ENCODE measurements at places on chromosomes 7 and 10.

- H3K4me3 ChIP-seq = peak overlapping the region; percentile 51
- H3K27ac ChIP-seq = no peak overlapping the region
- H3K27me3 ChIP-seq = peaks cover 88% of the 10 kb centered on the region
- H3K4me1 ChIP-seq = peaks cover 23% of the 10 kb centered on the region
- DNase-seq = peak; percentile 95
These were observed 9.4 kb downstream of the NXPH1 start for GRCh38 chr7:8442814-8443304.

GRCh38 chr7:50411332-50411731 lies 38.8 kb downstream of the FIGNL1 start:
- DNase-seq = no peak
- no peaks in the 10 kb centered on the region for H3K27me3 ChIP-seq
- H3K4me1 ChIP-seq = no peaks in the 10 kb centered on the region

- H3K27ac ChIP-seq = no peak overlapping the region
- no peak overlapping the region for H3K4me3 ChIP-seq
- DNase-seq = no peak
- peaks cover 9% of the 10 kb centered on the region for H3K27me3 ChIP-seq
These were observed 3.7 kb downstream of the ZNF487 start for GRCh38 chr10:43440463-43441134.

- no peak overlapping the region for H3K27ac ChIP-seq
- peaks cover 3% of the 10 kb centered on the region for H3K4me1 ChIP-seq
- H3K36me3 ChIP-seq = no peaks in the 10 kb centered on the region
- H3K27me3 ChIP-seq = no peaks in the 10 kb centered on the region
- no peak overlapping the region for H3K4me3 ChIP-seq
These were observed 199.6 kb downstream of the CXCL12 start for GRCh38 chr10:44185315-44185666.

GRCh38 chr7:144513334-144513733 lies 109.8 kb upstream of the NOBOX start:
- no peaks in the 10 kb centered on the region for H3K36me3 ChIP-seq
- no peak overlapping the region for H3K27ac ChIP-seq
- no peaks in the 10 kb centered on the region for H3K4me1 ChIP-seq
- peak; percentile 59 for DNase-seq
- H3K27me3 ChIP-seq = no peaks in the 10 kb centered on the region

DNA sequence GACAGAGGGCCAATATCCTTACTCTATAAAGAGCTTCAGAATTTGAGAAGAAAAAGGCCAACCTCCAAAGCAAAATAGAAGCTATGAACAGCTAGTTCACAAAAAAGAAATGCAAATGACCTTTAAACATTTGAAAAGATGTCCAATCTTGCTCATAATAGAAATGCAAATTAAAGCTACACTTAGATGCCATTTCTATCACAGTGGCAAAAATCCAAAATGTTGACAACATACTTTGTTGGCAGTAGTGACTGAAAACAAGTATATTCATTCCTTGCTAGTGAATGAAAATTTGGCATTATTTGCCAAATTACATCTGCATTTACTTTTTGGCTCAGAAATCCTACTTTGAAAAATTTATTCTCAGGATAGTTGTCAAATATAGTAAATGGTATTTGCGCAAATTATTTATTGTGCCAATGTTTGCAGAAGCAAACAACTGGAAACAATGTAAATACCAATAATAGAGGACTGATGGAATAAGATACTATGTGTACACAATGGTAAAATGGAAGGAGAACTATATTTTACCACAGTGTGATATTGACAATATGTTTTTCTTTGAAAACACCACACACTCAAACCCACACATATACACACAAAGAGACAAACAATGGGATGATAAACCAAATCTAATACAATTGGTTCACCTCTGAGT lies 9.4 kb downstream of the TMEM106B start:
- no peak for DNase-seq
- H3K36me3 ChIP-seq = peaks cover 26% of the 10 kb centered on the region
- no peaks in the 10 kb centered on the region for H3K4me1 ChIP-seq
- no peak overlapping the region for H3K4me3 ChIP-seq
- H3K27me3 ChIP-seq = no peaks in the 10 kb centered on the region
